ENCODE measurements at places on chromosomes 1 and 21.
A peak's percentile ranks its signal among the peaks of the same experiment; 100 is the strongest.

DNA sequence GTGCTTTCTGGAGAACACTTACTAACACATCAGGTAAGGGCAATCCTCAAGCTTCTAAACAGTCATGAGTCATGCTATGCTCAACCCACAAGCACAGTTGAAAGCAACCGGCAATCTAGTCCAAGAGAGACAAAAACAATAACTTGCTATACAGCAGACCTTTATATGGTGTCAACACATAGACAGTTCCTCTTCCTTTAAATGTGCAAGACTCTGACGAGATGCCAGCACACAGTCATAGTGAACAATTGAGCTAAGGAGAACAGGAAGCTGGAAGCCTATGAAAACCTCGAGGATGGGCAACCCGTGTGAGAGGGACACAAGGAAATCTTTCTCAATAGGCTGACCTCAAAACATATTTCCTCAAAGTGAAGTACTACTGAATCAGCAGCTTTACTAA is 5.3 kb downstream of the ADIPOR1 start:
- DNase-seq = peak; percentile 7

- DNase-seq = no peak
Observed at GRCh38 chr1:93474321-93474720, 26.4 kb downstream of the FNBP1L start.

DNA sequence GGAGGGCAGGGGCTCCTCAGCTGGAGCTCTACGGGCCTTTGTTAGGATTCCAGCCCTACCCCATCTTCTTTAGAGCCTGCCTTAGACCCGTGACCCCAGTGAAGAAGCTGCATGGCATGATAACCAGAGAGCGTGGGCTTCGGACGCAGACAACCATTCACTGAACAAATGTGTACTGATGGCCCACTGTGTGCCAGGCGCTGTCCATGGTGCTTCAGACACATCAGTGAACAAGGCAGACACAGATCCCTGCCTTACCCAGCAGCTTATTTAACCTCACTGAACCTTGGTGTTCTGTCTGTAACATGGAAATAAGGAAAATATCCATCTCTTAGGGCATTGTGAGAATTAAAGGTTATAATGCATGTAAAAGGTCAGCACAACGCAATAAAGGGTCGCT is 9.5 kb downstream of the CHIT1 start:
- no peak for DNase-seq

DNA sequence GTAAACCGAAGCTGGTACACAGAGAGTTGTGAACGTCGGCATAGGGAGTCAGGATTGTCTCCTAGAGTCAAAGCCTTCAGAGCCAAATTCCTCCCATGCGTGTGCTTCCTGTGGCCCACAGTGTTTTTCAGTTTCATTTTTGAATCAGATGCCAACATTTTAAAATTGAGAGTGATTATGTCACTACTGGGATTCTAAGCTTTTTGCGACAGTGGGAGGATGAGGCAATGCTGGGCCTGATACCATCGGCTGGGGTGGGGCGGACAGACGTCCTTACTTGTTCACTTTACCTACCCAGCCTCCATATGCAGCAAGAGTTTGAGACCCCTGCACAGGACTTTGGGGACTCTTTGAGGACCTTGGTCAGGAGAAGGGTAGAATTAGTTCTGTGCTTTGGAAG is 1.3 kb upstream of the KLHDC7A start:
- no peak for DNase-seq

DNA sequence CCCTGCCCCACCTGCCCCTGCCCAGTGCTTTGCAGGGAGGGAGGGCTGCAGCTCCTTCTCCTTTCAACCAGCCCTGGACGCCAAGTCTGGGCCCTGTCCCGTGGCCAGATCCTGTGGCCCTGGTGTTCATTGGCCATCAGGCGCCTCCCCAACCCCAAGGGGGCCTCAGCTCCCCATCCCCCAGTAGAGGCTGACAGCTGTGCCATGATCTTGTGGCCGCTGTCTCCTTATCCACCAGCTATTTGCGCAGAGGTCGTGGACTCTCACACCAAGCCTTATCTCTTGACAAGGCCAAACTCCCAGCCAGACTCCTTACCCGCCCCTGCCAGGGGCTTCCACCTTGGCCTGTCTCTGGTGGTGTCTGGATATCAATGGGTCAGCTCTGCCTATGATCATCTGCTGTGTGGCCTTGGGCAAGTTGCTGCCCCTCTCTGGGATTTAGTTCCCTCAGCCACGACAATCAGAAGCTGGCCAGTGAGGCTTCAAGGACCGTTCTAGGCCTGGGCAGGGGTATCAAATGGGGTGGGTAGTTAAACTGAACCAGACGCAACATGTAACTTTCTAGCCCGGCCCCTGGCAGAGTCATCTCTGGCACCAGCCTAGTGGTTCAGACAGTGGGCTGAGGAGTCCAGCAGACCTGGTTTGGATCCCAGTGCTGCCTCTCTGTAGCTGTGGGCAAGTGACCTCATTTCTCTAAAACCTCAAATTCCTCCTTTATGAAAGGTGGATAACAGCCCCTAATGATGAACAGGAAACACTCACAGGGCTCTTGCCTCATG is 3.3 kb upstream of the COL8A2 start:
- no peak for DNase-seq

- DNase-seq = no peak
Observed at GRCh38 chr21:34698270-34699015, 29.6 kb downstream of the CLIC6 start.

- DNase-seq = no peak
Observed at GRCh38 chr1:111559736-111560279, 56.4 kb upstream of the ADORA3 start.

GRCh38 chr1:186179231-186179630 is 195.8 kb downstream of the TPR start:
- DNase-seq = no peak

GRCh38 chr1:177426497-177426896 is 255.7 kb downstream of the BRINP2 start:
- no peak for DNase-seq

- peak; percentile 16 for DNase-seq
Observed at GRCh38 chr21:25640202-25640942, 1.3 kb downstream of the JAM2 start.

- DNase-seq = peak; percentile 36
Observed at GRCh38 chr1:215567491-215568298, 591 bp downstream of the KCTD3 start.

DNA sequence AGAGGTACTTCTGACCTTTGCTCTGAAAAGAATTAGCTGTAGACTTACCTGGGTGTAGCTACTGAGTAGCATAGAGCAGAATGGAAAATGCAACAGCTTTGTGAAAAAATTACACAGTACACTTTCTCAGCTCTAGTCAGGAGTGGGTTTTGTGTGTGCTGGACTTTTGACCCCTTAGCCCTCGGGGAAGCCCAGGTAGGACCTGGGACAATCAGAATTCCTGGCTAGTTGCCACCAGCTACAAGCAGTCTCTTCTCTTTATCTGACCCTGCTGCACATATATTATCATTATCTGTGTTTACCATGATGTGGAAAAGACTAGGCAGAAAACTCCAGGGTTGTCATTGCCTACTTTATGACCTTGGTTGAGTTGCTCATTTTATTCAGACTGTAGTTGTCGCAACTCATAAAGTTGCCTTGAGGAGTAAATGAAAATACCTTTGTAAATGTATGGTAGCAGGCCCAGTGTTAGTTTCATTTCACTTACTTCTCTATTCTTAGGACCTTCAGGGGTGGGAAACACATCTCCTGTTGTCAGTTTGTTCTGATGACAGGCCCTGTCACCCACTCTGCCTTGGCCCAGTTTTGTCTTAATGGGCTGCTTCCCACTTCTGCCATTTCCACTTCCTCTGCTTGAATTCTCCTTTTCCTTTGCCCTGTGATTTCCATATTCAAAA is 5.4 kb downstream of the NEK7 start:
- DNase-seq = no peak

- no peak for DNase-seq
Observed at GRCh38 chr1:19646377-19647319, 2.5 kb downstream of the NBL1 start.

GRCh38 chr1:245404527-245404926 is 249.7 kb downstream of the KIF26B start:
- DNase-seq = no peak

- no peak for DNase-seq
Observed at GRCh38 chr1:233337505-233337904, 10.0 kb downstream of the MAP3K21 start.

- no peak for DNase-seq
Observed at GRCh38 chr1:78640462-78640861, 9.2 kb upstream of the IFI44 start.

- DNase-seq = peak; percentile 24
Observed at GRCh38 chr1:116982319-116983004, 19.1 kb upstream of the CD101 start.

GRCh38 chr1:55181666-55182065 is 33.5 kb downstream of the USP24 start:
- DNase-seq = no peak

GRCh38 chr1:86858524-86859261 is 55.2 kb downstream of the SELENOF start:
- no peak for DNase-seq

- no peak for DNase-seq
Observed at GRCh38 chr1:113479713-113480676, 89.7 kb downstream of the MAGI3 start.

GRCh38 chr1:187854457-187854856 is 1025.7 kb downstream of the PLA2G4A start:
- no peak for DNase-seq

DNA sequence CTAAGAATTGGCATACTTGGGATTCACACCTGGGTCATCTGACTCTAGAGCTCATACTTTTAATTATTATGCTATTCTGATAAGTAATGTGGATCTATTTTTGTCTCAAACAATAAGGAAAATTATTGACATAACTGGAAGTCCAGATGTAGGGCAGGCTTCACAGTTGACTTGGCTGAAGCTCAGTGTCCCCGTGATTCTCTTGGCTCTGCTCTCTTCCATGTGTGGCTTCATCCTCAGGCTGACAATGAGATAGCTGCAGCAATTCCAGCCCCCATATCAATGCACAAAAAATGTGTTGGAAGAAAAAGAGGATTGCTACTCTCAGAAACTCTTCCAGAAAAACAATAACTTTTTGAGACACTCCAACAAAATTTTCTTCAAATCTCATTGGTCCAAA is 23.8 kb downstream of the HSD11B1 start:
- DNase-seq = no peak

- no peak for DNase-seq
Observed at GRCh38 chr1:32332290-32333079, 3.5 kb downstream of the MARCKSL1 start.

DNA sequence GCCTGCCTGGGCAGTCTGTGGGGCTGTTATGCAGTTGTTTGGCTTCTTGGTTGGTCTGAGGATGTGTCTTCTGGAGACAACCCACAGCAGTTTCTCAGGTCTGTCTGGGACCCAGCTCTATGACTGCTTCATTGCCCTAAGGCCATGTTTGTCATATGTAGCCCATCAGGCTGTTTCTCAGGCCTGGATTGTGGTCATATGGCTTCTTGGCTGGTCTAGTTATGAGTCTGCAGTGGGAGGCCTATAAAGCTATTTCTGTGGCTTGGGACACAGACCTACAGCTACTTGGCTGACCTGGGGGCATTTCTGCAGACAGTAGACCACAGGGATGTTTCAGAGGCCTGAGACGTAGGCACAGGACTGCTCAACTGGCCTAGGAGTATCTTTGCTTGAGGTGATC is 41.5 kb downstream of the CHIA start:
- DNase-seq = no peak

DNA sequence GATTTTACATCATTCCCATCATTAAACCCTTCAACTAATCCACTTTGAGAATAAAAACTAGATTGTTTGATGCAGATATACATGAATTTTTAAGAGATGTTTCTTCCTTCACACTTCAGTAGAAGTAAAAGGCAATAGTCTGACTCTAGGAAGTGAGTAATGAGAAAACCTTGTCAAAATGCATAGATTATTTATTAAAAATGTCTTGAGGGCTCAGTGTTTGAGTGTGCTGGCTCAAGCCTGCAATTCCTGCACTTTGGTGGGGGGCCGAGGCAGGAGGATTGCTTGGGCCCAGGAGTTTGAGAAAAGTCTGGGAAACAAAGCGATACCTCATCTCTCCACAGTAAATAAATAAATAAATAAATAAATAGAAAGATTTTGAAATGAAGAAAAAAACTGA is 177.1 kb downstream of the NEGR1 start:
- no peak for DNase-seq

- no peak for DNase-seq
Observed at GRCh38 chr1:176754676-176755075, 291.7 kb downstream of the PAPPA2 start.

DNA sequence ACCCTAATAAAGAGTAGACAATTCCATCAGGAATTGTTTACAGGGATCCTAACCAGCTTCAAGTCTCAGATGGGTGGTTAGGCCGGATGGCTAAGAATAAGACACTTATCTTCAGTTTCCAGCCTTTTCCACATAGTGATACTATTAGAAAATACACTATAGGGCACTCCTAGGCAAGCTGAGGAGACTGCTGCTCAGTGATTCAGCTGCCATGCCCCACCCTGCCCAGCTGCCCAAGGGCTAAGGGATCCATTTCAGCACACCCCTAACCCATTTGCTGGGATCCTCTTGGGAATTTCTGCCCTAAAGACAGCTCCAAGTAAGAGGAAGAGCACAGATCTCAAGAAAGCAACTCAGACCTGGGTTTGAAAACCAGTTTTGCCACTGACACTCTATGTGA is 31.9 kb downstream of the PLPP3 start:
- DNase-seq = no peak

GRCh38 chr1:15727866-15728534 is 8.1 kb upstream of the SLC25A34 start:
- DNase-seq = no peak

GRCh38 chr1:63261736-63262458 is 60.5 kb upstream of the FOXD3 start:
- no peak for DNase-seq

- no peak for DNase-seq
Observed at GRCh38 chr1:2969011-2969844, 52.0 kb upstream of the ACTRT2 start.

- DNase-seq = no peak
Observed at GRCh38 chr1:15068997-15069396, 84.5 kb upstream of the TMEM51 start.

GRCh38 chr21:42682661-42683210 is 29.3 kb downstream of the PDE9A start:
- no peak for DNase-seq

DNA sequence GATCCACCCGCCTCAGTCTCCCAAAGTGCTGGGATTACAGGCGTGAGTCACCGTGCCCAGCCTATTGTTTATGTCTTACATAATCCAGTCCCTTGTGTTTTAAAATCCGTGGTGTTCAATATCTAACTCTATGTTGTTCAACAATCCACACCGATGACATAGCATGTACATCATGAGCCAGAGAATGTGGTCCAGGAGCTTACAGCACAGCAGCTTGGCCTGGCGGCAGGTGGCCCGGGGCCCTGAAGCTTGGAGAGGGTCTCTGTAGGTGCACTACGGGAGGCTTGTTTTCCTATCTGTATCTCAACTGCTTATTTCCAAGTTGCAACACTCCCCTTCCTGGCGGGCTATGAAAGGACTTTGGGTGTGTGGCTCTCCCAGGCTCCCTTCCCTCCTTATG is 138.4 kb downstream of the ADSS2 start:
- DNase-seq = no peak

GRCh38 chr21:34091607-34092006 is 18.2 kb downstream of the MRPS6 start:
- no peak for DNase-seq
